Ecto neural progenitor cell (in vitro differentiated cells): ENCODE measurements at places on chromosomes 7 and 10.

DNA sequence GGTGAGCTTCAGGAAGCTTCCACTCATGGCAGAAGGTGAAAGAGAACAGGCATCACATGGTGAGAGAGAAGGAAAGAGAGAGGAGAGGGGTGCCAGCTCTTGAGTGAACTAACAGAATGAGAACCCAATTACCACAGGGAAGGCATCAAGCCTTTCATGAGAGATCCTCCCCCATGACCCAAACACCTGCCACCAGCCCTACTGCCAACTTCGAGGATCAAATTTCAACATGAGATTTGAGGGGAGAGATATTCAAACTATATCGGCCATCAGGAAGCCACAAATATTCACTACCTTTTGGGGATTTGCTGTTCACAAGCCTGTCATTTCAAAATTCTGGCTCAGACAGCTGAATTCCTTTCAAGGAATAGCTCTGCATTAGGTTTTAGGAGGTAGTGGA, 39.9 kb upstream of the SMNDC1 start:
- no peak for DNase-seq

DNA sequence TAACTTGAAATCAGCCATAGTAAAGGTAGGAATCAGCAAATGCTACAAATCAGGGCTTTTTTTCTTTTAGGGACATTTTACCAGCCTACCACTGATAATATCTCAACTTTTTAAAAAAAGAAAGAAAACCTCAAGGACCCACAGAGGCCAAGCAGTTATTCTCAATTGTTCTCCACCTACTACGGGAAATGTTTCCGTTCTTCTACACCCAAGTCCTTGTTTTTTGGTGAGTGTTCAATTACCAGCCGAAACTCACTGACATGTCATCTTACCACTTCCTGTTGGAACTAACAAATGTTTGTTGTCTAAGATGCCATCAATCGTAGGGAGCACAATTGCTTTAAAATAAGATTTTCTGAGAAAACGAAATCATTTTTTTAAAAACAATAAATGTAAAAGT, 50.2 kb upstream of the CDK1 start:
- no peak for DNase-seq

DNA sequence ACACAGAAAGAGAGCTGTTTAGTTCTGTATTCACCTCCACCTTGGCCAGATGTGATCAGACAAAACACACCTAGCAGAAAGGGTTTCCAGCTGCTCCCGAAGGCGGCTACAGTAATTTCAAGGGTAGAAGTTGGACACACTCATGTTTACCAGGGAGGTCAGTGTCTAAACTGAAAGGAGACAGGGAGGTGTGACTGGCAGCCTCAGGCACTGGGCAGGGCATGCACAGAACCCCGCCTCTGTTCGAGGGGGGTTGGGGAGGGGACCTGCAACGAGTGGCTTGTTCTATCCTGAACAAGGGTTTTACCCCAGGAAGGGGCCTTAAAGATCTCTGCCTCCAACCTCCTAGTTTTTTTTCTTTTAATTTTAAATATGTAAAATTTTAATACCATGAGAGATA, 49.6 kb downstream of the BPGM start:
- no peak for DNase-seq

GRCh38 chr7:134024739-134025138, 102.4 kb upstream of the LRGUK start:
- DNase-seq = no peak

DNA sequence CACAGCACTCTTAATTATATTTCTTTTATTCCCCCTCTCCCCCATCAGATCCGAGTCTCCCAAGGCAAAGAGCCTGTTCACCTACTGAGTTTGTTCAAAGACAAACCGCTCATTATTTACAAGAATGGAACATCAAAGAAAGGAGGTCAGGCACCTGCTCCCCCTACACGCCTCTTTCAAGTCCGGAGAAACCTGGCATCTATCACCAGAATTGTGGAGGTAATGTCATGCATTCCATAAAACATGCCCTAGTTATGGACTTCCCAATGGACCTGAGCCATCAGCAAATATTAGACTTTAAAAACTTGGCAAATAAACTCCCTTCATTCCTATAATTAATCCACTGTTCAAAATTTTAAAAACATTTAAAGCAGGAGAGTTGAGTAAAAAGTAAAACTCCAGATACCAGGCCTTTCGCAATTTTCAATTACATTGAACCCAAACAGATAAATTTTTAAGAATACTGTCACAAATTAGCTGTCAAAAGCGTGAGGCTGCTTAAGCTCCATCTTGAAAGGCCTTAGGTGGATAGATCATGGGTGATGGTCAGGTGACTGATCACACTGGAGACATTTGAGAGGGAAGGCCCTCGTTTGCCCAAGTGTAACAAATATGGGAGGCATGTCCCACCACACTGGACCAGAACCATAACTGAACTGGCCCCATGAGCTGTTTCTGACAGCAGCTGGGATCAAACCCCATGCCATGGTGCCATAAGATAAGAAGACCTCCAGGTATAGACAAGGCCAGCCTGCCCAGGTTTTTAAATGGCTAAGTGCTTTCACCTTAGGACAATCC, 46.9 kb upstream of the ARL4A start:
- DNase-seq = no peak

DNA sequence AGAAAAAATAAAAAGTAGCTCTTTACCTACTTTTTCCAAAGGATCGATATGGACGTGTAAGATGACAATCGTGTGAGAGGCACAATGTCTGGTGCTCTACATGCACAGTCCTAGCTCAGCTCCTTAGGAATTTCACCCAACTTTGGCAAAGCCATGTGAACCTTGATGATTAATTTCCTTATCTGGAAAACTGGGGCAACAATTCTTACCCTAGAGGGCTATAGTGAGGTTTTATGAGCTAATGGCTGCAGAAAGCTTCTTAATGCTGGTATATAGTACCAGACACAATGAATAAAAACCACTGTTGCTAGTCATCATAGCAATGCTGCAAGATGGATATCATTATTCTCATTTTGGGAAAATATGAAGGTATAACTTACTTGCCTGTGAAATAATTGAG, 202.7 kb downstream of the PARD3 start:
- no peak for DNase-seq

- DNase-seq = no peak
These were observed 237.1 kb downstream of the SUGCT start for GRCh38 chr7:40371806-40372440.

DNA sequence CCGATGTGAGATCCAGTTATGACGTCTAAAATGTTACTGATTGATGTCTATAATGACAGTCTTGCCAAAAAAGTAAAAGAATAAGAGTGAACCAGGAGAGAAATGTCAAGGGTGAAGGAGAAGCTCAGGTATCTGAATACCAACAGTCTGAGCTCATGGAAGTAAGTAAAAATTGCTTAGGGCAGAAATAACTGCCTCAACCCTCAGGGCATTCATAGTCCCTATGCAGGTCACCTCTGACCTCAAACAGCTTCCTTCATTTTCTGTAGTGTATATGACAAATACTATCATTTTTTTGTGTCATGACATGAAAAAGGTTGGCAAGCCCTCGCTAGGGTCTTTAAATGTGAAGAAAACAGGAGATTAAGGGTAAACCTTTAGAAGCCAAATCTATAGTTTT, 41.0 kb upstream of the MRPS16 start:
- DNase-seq = no peak

- DNase-seq = no peak
These were observed 9.1 kb downstream of the BTBD16 start for GRCh38 chr10:122280156-122280555.

- DNase-seq = no peak
These were observed 5.3 kb downstream of the FBH1 start for GRCh38 chr10:5895365-5895764.

- no peak for DNase-seq
These were observed 161.5 kb downstream of the SEMA3D start for GRCh38 chr7:85025312-85025756.

GRCh38 chr10:63681993-63682697, 160.9 kb downstream of the REEP3 start:
- no peak for DNase-seq

DNA sequence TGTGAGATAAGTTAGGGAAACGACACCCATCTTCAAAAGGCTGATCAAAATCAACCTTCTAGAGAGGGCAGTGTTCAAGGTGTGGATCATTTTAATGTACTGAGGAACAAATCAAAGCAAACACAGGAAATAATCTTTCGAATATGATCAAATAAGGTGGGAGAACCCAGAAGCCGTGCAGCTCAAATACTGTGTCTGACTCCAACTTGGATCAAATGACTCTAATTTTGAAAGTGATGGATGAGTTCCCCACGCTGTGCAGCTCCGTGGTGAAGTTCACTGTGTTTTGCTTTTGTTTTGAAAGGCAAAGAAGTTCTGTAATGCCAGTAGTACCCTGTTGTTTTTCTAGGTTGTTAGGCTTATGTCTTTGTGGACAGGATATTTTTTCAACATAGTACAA, 250.9 kb downstream of the SFMBT2 start:
- no peak for DNase-seq

DNA sequence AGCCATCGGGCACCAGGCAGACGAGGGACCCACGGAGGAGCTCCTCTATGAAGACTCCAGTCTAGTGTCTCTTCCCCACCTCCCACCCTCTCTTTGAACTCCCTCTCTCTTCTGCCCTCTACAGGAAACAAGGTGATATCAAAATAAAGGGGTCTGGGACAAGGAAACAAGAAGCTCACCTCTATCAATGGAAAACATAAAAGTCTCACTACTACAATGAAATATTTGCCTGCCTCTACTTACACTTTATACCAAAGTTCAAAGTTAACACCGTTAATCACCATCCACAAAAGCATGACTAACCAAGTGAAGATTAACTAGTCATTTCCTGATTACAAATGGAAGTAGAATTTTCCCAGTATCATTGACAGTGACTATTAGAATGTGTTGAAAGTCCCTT, 82.2 kb downstream of the PARD3 start:
- no peak for DNase-seq

GRCh38 chr10:87842220-87842641, 21.1 kb downstream of the KLLN start:
- no peak for DNase-seq

DNA sequence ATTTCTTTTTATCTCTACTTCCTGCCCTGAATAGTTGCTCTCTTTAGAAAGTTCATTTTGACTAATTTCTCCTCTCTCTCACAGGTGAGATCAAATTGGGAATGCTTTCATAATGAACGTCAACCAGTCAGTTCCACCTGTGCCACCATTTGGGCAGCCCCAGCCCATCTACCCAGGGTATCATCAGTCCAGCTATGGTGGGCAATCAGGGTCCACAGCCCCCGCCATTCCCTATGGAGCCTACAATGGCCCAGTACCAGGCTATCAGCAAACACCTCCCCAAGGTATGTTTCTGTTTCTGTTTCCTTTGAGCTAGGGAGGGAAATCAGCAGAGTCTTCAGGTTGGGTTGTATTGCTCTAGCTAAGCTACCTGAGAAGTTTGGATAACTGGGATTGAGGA, 2.5 kb downstream of the SEC24C start:
- no peak for DNase-seq

DNA sequence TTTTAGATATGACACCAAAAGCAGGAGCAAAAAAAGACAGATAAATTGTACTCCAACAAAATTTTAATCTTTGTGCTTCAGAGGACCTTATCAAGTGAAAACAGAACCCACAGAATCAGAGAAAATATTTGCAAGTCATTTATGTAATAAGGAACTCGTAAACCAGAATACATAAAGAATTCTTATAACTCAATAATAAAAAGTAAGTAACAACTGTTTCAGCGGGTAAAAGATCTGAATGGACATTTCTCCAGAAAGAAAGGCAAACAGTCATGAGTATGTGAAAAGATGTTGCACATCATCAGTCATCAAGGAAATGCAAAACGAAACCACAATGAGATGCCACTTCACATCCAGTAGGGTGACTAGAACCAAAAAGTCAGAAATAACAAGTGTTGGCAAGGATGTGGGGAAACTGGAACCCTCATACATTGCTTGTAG, 167.7 kb upstream of the KCTD7 start:
- no peak for DNase-seq

DNA sequence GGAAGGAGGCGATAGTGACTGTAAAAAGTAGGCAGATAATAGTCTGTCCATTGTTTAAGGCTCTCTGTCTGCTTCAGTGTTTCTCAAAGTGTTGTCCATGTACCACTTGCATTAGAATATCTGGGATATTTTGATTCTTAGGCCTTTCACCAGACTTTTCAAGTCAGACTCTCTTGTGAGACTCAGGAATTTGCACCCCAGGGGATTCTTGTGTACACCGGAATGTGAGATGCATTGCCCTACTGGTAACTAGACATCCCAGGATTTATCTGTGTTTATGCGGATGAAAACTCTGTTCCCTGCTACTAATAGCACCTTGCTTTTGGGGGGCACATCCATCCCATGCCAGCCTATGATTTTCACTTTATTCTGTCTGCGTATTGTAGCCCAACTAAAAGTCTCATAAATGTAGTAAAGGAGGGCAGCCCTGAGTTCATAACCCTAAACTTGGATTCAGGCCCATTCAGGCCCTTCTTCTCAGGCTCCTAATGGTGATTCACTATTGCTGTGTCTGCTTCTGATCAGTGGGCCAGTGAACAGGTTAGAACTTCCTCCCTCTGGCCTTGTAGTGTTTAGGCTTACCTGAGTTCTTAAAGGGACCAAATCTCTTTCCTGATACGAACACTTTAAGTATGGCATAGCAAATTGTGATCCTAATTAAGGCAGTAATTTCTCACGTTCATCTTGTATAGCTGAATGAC, 71.8 kb upstream of the RPA3 start:
- no peak for DNase-seq

GRCh38 chr7:158049271-158049670, 538.4 kb downstream of the PTPRN2 start:
- no peak for DNase-seq

DNA sequence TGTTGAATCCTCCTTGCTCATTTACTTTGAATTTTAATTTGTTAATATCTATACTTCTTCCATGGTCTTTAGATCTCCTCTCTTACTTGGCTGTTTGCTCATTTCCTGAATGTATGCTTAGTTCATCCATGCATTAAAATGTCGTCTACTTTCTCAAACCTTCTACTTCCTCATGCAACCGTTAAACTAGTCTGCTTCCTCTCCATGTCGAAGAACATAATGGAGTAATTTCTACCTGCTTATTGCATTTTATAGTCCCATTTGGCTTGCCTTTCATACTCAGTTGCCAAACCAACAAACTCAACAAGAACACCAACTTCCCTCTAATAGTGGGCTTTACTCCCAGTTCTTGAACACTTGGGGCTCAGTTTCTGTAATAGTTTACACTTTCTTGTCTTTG, 43.8 kb upstream of the SEMA3D start:
- DNase-seq = no peak

GRCh38 chr7:53500076-53500475, 464.6 kb downstream of the POM121L12 start:
- no peak for DNase-seq

- DNase-seq = no peak
These were observed 19.4 kb downstream of the STMP1 start for GRCh38 chr7:135681762-135682161.

- no peak for DNase-seq
These were observed 189.9 kb downstream of the HERPUD2 start for GRCh38 chr7:35505066-35505465.

DNA sequence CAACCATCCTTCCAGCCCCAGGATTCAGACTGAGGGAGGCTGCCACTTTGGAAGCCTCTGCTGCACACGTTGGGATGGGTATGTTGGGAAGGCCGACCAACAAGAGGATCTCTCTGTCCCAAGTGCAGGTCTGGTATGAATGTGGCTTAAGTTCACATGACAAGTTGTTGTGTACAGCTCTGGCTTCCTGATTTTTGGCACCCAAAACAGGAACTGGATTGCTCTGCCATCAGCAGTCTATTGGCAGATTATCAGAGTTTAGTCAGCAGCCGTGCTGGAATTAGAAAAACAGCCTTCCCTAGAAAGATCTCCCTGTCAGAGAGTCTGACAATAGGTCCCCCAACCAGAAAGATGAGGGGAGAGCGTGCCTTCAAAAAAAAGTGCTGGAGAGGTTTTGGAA, 66.9 kb downstream of the GOLGA7B start:
- DNase-seq = no peak

- no peak for DNase-seq
These were observed 210.6 kb upstream of the CELF2 start for GRCh38 chr10:10807106-10807505.
